ENCODE measurements at places on chromosomes 12 and 14.

- DNase-seq, result no peak
Observed at GRCh38 chr14:98244966-98245569, 1026.9 kb downstream of the BCL11B start.

DNA sequence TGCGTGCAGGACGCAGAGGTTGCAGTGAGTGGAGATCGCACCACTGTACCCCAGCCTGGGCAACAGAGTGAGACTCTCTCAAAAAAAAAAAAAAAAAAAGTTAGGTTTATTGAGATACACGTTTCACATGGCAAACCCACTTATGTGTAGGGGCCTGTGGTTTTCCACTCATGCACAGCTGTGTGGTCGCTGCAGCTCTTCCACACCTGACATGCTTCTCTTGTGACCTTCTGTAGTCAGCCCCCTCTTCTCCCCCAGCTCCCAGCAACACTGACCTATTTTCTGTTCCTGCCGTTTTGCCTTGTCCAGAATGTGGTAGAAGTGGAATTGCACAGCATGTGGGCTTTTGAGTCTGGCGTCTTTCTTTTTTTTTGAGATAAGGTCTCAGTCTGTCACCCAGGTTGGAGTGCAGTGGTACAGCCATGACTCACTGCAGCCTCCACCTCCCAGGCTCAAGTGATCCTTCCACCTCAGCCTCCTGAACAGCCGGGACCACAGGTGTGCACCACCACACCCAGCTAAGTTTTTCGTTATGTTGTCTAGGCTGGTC is 8.4 kb downstream of the MTA1 start:
- no peak for DNase-seq

DNA sequence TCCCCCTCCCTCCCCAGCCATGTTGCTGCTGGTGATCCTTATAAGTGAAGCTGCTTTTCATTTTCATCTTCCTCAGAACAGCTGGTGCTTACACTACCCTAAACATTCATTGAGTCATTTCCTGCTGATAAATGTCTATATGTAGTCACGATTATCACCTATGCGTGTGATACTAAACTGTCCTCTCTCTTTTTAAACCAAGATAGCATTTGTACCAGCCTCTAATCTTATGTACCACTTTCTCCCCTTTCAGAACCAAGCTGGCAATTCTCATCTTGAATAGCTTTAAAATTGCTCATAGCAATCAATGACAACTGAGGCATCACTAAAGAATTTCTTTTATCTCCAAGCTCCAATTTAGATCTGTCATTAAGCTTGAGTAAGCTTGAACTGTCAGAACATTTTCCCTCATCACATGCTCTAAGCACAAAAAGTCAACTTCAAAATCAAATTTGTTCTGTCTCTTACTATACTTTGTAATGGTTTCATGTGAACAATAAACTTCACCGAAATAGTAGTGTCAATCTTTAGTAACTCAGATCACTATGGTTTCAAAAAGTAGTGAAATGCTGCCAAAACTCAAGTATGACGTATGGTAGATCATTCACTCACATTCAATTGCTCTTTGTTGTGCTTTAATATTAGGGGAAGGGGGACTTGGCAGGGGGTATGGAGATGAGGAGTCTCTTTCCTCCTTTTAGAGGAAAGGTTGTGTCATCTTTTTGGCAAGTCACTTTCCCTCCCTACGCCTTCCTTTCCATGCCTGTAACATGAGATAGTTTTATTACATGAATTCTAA is 178.1 kb upstream of the NOVA1 start:
- DNase-seq, result no peak

DNA sequence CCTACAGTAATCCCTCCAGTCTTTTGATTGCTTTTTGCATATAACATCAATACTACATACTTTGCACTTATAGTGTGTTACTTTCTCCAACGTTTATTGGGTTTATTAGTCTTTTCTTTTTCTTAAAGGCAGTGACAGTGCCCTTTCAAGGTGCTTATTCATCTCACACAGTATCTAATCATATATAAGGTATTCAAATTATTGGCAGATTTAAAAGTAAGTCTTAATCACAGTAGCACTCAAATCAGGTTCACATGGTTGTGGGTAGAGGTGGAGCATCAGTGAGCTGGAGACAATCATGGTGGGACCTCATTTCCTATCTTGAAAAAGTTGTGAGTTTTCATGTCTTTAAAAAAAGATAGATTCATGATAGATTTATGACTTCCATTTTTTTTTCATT is 706.2 kb downstream of the GALC start:
- DNase-seq, result no peak

Data from AG04450 (cell line).